Left lobe of liver (tissue), 2 donors: ENCODE measurements at places on chromosomes 7 and 10.
A peak's percentile ranks its signal among the peaks of the same experiment; 100 is the strongest.

GRCh38 chr7:38373155-38373554 lies 99.7 kb upstream of the TARP start:
- DNase-seq: no peak

- no peak for DNase-seq
Measured at GRCh38 chr10:114285961-114286441, 46.9 kb downstream of the VWA2 start.

DNA sequence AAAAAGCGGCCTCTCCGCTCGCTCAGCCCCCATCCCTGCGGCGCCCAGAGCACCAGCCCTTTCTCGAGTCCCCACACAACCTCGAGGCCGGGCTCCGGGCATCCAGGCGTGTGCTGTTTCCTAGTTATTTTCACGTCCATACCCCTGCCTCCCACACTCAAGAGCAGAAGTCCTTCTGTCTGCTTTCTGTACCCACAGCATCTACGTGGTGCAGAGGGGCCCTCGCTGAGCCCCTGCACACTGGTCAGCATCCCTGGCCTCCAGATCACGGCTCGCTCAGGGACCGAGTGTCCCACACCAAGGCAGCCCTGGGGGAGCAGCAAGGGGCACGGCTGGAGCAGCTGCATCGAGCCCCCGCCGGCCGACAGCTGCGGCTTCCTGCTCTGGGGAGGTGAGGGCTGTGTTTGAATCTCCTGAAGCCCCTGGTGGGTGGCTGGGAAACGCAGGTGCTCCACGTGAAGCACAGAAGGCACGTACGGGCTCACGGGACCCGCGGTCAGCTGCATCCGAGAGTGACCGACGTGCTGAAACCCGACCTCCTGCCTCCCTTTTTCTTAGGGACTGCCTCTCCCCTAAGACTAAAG lies 333.1 kb downstream of the DNAJB6 start:
- DNase-seq: no peak

- no peak for DNase-seq
Measured at GRCh38 chr10:86952106-86952505, 5.3 kb downstream of the MMRN2 start.

DNA sequence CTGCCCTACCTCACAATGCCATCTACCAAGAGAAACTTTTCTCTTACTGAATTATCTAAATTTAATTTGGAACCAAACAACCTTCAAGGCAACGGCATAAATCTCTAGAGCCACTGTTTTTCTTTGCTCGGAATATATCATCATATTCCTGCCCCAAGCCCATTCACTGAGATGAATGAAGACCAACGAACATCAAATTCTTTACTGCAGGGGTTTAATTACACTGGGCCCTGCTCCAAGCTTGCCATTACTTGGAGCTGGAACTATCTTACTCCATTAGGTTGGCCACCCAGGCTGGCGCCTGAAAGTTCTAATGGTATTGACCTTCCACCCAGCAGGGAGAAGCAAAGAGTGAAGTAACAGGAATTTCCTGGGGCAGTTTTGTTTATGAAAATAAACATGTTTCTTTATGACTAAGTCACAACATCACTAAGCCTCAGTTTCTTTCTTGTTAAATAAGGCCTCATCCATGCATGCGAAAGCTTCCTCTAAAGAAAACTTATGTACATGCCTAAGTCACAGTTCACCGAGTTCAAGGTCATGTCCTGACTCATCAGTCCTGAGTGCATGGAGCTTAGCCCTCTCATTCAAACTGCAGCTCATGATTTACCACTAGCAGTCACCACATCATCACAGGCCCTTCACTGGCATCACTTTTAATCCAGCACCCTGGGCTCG lies 42.1 kb upstream of the ANAPC16 start:
- DNase-seq: no peak

DNA sequence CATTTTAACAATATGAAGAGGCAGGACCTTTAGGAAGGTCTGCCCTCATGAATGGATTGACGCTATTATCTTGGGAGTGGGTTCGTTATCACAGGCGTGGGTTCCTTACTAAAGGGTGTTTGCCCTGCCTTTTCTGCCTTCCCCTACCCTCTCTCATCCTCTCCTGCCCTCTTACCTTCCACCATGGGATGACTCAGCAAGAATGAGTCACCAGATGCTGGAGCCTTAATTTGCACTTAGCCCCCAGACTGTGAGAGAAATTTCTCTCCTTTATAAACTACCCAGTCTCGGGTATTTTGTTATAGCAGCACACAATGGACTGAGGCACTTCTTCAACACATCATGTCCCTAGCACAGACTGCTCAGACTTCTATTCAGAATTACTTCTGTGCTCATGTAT lies 31.4 kb upstream of the ZNF32 start:
- DNase-seq: no peak

DNA sequence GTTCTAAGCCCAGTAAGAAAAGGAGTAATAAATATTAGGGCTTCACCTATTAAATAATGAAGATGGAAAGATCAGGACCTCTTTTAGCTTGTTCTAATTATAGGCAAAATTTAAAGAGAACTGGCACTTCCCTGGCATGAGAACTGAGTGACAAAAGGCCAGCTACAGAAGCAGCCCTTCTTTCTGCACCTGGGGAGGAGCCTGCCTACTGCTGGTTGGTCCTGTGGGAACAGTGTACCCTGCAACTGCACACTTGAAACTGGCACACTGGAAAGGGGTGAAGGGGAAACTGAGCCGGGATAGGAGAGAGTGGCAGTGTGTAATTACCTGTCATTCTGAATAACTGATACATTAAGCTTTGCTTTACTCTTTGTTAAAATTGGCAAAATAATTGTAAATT lies 80.4 kb downstream of the SHH start:
- no peak for DNase-seq

DNA sequence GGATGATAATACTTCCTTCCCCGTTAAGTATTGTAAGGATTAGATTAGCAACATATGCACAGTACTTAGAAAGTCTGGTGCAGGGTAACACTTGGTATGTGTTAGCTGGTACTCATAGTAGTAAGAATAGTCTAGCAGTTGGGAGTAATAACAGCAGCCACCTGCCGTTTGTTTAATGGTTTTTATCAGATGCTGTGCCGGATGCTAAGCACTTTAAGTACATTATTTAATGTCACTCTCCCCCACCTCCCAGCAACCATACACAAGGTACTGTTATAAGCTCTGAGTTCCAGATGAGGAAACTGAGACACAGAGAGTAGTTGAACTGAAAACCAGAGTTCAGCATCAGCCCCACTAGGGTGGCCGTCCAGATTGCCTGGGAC lies 60.1 kb downstream of the ZMIZ1 start:
- DNase-seq: no peak

- no peak for DNase-seq
Measured at GRCh38 chr7:42913591-42913990, 1.7 kb upstream of the C7orf25 start.

DNA sequence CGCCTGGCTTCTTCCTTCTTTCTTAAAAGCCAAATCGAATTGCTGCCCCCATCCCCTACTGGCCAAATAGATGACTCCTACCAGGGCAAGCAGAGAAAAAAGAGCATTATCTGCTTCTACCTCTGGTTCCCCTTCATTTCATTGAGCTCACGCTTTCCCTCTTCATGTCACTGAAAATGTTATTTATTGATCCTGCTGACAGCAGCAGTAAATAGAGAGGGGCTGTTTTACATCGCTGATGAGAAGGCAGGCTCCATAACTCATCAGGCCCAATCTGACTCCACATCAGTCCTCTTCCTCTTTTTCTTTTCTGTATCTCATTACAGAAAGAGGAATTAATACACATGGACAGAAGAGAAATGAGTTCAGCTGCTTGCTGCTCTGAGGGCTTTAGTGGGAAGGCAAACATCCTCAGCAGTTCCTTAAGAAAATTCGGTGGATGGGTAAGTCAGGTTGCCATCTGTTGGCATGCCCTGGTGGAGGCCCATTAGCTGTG lies 904.1 kb downstream of the KCNMA1 start:
- no peak for DNase-seq

DNA sequence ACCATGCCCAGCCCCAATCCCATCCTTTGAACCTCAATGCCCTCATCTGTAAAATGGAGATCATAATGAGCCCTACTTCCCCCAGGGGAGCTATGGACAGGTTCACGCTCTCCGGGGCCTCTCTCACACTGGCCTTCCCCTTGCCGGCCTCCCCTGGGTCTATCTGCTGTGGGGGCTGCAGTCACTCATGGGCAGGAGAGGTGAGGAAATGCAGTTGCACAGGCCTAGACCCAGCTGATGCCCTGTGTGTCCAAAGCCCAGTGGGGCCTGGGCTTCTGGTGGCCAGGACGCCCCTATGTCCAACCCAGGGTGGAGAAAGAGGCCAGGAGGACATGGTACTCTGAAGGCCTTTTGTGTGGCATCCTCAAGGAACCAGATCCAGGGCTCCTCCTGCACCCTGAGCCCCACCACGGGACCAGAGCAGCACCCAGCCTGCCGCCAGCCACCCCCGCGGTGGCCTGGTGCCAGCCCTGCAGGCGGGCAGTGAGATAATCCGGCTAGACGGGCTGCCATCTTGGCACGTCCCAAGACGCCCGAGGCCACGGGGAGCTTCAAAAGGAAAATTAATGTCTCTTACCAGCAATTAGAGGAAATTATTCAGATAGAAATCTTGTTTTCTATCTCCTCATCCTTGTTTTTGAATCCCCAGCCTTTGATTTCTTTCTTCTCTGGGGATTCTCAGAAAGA lies 39.0 kb downstream of the MYL10 start:
- DNase-seq: peak; percentile 33

GRCh38 chr10:6565588-6565987 lies 14.5 kb downstream of the PRKCQ start:
- DNase-seq: no peak

DNA sequence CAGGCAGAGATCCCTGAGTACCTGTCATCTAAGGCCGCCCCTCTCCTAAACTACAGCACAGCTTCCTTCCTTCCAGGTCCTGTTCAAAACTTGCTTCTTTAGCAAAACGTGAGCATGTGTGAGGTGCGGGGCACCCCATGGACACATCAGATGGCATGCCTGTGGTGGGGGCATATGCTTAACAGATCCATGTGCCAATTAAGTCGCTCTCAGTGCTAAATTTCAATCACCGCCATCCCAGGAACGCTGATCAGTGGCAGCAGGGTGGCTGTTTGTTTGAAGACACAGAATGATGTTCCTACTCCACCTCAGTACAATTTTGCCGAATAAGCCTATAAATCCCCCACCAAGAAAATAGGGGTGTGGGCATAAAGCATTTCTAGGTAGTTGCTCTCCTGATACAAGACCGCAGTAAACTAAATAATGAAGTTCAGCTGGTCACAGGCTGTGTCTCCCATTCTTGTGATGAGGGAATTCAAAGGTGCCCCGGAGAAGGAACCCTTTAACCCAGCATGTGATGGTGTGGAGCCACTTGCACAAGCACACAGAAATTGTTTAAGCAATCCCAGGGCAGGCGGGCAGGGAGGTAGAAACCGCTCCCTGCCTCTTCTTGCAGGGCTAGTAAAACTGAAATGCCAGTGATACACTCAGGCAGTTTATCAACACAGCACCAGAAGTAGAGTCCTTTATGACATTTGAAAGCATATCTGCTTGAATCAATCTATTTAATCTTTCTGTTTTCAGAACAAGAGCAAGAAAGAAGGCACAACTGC lies 205.7 kb downstream of the SORCS1 start:
- DNase-seq: no peak

DNA sequence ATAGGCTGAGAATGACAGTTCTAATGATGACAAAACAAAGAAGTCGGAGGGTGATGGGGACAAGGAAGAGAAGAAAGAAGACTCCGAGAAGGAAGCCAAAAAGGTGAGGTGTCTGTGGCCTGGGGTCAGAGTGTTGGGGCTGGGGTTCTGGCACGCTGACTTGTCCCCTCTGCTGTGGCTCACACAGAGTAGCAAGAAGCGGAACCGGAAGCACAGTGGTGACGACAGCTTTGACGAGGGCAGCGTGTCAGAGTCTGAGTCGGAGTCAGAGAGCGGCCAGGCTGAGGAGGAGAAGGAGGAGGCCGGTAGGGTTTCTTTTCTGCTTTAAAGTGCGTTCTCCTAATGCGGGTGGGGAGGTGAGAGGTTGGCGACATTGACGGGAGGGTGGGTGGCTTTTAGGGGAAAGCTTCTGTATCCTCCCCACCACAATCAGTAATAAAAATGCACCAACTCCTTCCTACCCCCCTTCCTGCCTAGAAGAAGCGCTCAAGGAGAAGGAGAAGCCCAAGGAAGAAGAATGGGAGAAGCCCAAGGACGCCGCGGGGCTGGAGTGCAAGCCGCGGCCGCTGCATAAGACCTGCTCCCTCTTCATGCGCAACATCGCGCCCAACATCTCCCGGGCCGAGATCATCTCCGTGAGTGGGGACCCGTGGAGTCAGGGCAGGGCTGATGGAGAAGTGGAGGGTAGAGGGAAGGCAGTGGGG lies 4.6 kb downstream of the UFSP1 start:
- no peak for DNase-seq

GRCh38 chr10:70829543-70829942 lies 13.8 kb downstream of the SGPL1 start:
- no peak for DNase-seq

GRCh38 chr10:49299816-49300139 lies 808 bp downstream of the C10orf71 start:
- DNase-seq: no peak

DNA sequence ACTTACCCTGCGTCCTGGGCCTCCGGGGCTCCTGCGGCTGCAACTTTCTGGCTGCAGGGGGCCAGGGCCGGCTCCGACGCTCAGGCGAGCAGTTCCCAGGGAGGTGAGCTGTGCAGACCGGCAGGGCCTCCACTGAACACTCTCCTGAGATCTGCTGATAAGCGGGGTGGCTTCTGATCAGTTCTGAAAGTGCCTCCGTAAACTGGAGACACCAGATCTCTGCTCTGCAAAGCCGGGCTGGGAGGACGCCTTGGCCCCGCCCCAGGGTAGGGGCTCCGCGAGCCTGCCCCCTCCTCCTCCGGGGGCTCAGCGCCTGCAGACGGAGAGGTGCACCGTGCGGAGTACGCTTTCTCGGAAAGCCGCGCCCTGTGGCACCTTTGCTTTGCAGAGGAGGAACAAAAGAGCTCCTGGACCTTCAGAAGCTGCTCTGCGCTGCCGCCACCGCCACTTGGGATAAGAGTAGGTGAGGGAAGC lies 141.3 kb upstream of the VKORC1L1 start:
- DNase-seq: no peak

GRCh38 chr10:130015075-130015695 lies 51.1 kb upstream of the EBF3 start:
- no peak for DNase-seq

DNA sequence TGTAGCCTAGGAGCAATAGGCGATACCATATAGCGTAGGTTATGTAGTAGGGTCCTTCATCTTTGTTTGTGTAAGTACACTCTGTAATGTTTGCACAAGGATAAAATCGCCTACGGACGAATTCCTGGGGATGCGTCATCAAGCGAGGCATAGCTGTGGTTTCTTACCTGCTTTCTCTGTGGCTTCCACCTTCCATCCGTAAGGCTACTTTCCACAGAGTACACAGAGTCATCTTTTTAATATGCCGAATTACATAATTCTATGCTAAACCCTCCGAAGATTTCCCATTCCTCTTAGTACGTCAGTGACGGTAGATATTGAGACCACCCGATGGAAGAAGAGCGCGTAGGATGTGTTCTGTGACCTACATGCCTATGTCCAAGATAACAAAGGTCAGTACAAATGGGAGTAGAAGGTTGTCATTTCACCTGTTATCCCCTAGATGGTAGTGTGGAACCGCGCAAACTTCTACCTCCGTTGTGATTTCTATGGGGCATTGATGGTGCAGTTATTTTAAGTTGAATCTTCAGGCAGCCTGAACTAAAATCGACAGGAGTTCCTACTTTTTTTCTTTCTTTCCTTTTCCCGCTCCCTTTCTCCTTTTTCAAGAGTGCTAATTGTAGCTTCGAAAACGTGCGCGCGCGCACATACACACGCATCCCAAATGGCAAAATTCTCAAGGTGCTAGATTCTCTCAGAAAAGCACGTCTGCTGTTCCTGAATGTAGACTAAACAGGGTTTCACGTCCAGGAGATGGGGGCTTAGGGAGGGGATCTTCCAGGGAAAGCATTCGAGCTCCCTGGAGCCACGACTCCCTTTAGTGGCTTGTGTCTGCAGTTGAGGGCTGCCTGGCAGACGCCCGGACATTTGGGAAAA lies 111.7 kb upstream of the MBL2 start:
- peak; percentile 51 for DNase-seq
